Stimulated activated CD8-positive, alpha-beta memory T cell treated with anti-CD3 and anti-CD28 coated beads, Interleukin-7, amount 100 ng/mL, for 4 hours (primary cell): ENCODE measurements at places on chromosomes 11 and 22.
A peak's percentile ranks its signal among the peaks of the same experiment; 100 is the strongest.

DNA sequence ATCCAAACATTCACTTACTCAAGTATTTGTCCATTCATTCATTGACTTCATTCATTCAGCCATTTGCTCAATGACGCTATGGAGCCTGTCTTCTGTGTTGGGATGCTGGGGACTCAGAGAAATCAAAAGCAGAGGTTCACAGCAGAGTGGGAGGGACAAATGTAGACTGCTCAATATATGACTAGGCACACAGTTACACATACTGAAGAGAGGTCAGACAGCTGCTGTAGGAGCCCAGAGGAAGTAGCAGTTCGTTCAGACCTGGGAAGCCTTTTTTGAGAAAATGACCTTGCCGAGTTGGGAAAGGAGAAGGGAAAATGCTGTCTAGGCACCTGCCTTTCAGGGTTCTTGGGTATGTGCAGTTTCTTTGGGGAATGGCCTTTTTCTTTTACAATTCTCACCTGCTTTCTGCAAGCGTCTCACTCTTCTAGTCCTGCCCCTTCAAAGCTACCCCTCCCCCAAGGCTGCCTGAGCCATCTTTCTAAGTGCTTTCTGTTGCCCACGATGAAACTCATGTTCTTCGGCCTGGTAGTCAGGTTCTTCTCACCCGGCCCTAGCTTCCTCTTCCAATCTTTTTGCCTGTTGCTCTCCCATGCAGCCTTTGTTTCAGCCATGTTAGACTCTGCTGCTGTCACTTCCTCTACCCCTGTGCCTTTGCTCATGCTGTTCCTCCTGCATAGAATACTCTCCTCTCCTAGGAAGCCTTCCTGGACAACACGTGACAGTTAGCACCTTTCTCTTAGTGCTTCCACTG is 4.2 kb upstream of the UVRAG start:
- no peak for DNase-seq

GRCh38 chr11:30605036-30605605 is 19.0 kb upstream of the MPPED2 start:
- DNase-seq: no peak

DNA sequence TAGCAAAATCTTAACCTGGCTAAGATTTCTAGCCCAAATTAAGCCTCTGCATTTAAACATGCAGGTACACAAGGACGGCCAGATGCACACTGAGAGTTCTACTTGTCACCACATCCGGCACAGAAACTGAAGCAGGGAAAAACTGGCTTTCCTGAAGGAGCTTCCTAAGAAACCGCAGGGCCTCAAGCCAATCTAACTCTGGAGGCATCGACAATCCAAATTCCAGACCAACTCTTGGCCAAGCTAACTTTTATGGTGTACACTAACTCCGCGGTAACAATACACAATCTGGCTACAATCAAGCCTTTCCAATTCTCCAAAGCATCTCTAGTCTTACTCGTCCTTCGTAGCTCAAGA is 1.2 kb downstream of the MSANTD2 start:
- DNase-seq: no peak

- peak; percentile 26 for DNase-seq
Measured at GRCh38 chr11:76209973-76210930, 4.0 kb upstream of the WNT11 start.

DNA sequence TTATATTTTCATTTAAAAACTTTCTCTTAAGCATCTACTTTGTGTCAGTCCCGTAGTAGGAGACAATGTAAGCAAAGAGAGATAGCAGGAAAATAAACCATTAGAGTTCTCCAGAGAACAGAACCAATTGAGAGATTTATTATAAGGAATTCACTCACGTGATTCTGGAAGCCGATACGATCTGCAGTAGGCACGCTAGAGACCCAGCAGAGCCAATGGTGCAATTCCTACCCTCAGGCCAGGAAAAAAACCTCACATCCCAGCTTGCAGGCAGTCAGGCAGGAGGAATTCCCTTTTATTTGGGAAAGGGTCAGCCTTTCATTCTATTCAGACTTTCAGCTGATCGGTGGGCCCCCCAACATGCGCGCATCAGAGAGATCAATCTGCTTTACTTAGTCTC is 7.3 kb upstream of the PLEKHA7 start:
- no peak for DNase-seq

GRCh38 chr22:23675502-23676415 is 15.1 kb upstream of the RGL4 start:
- no peak for DNase-seq

- DNase-seq: no peak
Measured at GRCh38 chr22:31144223-31144622, 3.9 kb upstream of the PLA2G3 start.

- no peak for DNase-seq
Measured at GRCh38 chr11:13308704-13309103, 31.1 kb downstream of the BMAL1 start.

DNA sequence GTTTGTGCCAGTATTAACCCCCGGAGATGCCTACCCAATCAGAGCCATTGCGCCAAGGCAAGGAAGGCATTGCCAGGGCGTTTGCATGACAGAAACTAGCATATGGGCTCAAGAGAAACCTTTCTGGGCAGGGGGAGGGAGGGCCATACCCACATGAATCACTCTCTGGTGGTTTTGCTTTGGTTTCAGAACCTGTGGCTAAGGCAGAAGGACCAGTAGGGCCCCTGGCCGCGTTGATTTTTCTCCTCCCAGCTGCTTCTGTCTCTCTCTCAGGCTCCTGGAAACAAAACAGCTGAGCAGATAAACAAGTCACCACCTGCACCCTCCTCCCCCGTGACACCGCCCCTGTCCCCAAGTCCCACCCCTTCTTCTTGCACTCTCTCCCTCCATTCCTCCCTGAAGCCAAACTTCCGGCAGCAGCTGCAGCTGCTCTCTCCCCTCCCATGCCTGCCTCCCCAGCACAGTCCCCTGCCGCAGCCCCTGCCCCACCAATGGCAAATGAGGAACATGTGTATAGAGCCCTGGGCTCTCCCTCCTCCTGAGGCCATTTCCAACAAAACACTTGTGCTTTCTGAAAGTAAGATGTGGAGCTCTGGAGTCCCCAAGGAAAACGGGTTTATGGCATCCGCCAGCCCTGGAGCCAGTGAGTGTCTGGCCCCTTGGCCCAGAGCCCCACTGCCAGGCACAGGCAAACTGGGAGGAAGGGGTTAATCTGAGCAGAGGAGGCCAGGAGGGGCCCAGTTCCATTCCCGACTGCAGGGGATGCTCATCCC is 39.0 kb upstream of the ADA2 start:
- DNase-seq: no peak

DNA sequence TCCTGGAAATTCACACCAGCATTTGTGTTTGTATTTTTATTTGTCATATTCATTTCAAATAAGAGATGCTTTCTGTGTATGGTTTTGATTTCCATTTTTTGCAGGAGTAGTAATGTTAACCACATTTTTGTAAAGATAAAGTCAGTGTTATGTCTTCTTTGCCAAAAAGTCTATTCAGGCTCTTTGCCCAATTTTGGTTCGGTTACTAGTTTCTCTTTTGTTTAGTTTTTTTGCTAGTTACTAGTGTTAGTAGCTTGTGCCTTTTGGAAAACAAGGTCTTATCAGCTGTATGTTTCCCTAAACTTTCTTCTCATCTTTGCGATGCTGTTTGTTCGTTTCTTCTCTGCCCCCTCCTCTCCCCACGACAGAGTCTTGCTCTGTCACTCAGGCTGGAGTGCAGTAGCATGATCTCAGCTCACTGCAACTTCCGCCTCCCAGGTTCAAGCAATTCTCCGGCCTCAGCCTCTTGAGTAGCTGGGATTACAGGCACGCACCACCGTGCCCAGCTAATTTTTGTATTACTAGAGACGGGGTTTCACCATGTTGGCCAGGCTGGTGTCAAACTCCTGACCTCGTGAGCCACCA is 112.3 kb upstream of the GRK3 start:
- no peak for DNase-seq

DNA sequence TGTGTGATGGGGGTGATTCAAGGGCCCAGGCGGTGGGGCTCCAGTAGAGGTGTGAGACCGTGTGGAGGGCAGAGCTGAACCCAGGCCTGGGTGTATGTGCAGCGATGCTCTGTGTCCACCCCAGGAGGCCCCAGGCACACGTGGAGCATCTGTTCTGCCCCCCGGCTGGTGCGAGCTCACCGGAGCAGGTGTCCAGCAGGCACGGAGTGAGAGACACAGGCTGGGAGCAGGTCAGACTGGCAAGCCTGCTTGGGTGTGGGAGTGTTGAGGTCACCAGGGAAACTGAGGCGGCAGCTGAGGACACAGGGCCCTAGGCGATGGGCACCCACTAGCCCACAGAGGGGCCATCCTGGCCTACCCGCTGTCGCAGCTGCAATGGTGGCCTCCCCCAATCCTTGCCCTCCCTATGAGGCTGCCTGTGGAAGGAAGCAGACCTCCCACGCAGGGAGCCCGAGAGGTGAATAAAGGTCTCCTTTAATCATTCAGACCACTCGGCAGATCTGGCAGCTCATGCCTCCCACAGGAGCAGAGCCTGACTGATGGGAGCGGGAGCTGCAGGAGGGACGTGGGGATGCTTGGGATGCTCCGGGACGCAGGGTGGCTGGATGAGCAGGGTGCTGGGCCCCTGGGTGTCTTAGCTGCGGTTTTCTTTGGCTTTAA is 1165.1 kb downstream of the BRD1 start:
- no peak for DNase-seq

DNA sequence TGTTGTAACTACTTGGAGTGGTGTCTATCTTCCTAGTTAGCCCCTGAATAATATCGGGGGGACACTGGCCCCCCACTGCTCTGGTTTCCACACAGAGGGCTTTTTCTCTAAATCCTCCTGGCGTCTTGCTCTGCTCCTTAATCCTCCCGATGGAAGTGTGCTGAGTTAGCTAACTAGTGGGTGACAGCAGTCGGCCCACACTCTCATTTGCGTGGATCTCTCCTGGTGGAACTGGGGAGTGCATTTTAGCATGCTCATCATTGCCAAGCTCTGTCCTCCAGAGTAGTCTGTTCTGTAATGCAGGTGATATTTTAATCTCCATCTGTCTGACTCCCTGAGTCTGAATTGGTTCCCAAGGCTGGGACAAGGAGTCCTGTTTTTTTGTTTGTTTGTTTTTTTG is 46.1 kb upstream of the RASSF10 start:
- no peak for DNase-seq

GRCh38 chr22:32602154-32602553 is 127.5 kb downstream of the FBXO7 start:
- DNase-seq: no peak

DNA sequence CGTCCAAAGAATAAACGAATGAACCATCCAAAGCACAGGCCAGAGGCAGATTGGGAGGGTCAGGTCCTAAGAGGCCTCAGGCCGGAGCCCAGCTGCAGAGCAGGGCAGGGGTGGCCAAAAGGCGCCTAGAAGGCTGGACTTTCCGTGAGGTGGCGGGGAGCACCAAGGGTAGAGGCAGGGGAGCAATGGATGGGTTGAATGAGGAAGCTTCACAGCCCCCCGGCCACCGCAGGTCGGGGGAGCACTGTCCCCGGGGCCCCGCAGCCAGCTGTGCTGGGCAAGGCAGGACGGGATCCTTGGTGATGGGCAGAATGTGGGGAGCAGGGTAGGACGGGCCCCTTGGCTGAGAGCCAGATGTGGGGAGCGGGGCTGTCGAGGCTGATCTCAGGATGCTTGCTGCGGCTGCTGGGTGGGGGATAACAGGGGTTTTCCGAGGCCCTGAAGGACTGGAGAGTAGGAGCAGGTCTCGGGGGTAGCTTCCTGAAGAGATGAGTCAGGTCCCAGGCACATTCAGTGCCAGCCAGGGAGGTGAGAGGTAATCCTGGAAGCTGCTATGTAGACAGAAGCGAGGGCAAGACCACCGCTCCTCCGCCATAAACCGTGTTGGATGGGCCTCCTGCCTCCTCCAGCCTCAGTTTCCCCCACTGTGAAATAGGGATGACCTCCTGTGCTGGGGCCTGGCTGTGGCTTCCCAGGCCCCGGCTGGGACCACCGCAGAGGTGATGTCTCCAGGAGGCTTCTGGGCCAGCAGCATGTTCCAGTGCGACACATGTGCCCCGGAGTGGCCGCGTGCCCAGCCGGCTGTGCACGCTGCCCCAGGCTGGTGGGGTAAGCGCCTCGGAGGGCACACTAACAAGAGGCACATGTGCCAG is 34.6 kb upstream of the KCNQ1OT1 start:
- no peak for DNase-seq

DNA sequence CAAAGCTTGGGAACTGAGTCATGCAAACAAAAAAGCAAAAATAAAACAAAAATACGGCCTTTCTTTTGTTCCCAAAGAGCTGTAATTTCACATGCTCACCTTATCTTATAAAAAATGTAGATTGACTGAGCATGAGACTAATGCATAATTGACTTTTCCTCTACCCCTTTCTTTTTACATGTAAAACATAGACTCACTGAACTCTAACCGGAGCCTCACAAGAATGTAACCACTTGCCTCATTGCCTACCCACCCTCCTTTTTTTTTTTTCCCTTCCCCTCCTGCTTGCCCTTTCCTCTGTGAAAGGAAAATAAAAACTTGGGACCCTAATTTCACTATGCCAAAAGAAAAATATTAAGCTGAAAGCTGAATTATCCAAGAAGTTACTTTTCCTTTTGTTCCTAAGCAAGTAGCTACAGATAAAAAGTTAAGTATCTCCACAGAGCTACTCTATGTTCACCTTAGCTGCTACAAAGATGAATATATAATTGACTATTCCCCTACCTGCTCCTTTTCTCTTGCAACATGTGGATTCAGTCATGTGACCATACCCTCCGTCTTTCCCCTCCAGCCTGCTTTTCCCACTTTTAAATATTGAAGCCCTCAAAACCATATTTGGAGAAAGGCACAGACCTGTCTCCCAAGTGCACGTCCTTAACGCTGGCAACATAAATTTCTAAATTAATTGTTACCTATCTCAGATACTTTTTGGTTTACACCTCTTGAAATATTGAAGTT is 39.6 kb upstream of the WEE1 start:
- DNase-seq: no peak

- peak; percentile 12 for DNase-seq
Measured at GRCh38 chr22:24758164-24758799, 16.2 kb downstream of the PIWIL3 start.

DNA sequence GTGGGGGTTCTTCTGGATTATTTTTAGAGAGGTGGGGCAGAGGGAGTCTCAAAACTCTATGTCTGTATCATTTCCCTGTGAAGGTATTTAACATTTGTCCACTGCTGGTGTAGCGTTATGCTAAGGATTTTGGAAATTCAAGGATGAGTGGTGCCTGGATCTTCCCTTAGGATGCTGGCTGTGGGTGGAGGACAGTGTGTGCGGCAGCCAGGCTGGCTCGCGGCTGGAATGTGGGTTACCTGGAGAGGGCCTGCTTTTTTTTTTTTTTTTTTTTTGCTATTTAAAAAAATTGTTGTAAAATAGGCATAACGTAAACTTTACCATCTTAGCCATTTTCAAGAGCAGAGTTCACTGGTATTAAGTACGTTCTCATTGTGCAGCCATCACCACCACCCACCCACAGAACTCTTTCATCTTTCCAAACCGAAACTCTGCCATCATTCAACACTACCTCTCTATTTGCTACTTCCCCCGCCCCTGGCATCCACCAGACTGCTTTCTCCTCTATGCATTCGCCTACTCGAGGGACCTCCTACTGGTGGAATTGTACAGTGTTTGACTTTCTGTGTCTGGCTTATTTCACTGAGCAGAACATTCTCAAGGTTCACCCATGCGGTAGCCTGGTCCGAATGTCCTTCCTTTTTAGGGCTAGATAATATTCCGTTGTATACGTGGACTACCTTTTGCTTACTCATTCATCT is 67.1 kb downstream of the PARVB start:
- peak; percentile 12 for DNase-seq

- DNase-seq: no peak
Measured at GRCh38 chr22:31561238-31561887, 65.0 kb downstream of the SFI1 start.
